ENCODE measurements at places on chromosomes 12 and 14. TPM values are rescaled to one million over a fixed set of nuclear protein-coding genes. Genes with fewer than 3 reads are reported as not detected.

- peak; percentile 82 for DNase-seq
These were observed 113.7 kb downstream of the DUSP6 start for GRCh38 chr12:89238593-89238992.

DNA sequence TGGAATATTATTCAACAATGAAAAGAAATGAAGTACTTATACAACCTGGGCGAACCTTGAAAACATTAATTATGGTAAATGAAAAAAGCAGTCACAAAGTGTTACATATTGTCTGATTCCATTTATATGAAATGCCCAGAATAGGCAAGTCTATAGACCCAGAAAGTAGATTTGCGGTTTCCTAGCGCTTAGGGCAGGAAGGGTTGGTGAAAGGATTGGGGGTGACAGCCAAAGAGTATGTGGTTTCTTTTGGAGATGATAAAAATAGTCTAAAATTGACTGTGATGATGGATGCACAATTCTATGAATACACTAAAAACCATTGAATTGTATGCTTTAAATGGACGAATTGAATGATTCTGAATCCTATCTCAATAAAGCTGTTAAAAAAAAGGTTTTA lies 55.8 kb downstream of the RESF1 start:
- no peak for DNase-seq

- no peak for DNase-seq
These were observed 153.4 kb downstream of the DPF3 start for GRCh38 chr14:72740504-72740961.

DNA sequence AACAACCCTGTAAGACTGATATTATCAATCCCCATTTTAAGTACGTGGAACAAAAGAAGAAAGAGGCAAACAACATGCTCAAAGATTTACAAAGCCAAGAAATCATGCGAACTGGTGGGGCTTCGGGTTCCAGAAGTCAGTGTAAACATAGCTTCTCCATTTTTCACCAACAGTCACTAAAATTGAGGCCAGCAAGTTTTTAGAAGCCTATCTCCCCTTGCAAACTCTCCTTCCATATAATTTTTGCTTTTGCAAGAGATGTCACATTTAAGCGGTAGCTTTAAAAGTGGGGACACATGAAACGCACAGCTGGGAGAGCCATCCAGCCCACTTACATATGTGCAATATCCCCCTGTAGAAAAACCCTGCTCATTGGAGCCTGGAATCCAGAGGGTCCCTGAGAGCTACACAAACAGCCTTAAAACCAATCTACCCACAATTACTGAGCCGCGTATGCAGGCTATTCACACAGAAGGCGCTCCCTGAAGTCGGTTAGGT lies 797 bp downstream of the SLC11A2 start:
- DNase-seq = no peak

- no peak for DNase-seq
These were observed 266.4 kb upstream of the CAND1 start for GRCh38 chr12:67002720-67003119.

GRCh38 chr14:101365329-101366158 lies 195.8 kb upstream of the DIO3 start:
- DNase-seq = no peak

- peak; percentile 36 for DNase-seq
These were observed at the start of gene GALC for GRCh38 chr14:87992718-87993628. Gene GALC, minus strand, starts transcription at chr14:87993182. Its CDS starts 18 bp downstream, at chr14:87993164.

DNA sequence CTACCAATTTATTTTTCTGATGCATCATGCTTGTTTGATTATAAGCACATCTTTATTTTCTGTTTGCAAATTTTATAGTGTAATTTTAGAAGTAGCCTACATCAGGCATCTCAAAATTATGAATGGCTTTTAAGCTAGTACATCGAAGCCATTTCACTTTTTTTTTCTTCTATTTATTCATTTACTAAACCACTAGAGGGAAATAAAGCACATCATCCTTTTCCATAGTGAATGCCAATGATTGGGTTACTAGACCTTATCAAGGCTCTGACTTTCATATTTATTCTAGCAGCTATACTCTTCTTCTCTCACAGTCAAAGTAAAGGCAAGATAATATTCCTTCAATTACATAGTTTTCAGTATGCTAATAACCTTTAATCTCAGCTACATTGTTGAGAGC lies 736.4 kb upstream of the LRFN5 start:
- DNase-seq = no peak

DNA sequence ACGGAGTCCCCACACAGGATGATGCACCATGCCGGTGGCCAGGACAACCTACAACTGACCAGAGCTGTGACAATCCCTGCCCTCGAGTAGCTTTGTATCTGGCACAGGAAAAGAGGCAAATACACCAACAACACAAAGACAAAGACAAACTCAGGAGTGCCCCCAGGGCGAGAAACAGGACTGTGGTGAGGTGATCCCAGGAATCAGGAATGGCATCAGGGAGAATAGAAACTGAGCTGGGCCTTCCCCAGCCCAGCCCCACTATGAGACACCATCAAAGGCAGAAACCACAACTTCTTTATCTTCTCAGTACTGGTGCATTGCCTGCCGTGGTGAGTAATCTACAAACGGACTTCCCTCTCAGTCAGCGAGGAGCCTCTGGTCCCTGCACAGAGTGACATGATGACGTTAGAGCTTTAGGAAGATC lies 157.7 kb downstream of the TTC7B start:
- DNase-seq = no peak

GRCh38 chr12:69019082-69019481 lies 86.1 kb upstream of the CPM start:
- DNase-seq = no peak

DNA sequence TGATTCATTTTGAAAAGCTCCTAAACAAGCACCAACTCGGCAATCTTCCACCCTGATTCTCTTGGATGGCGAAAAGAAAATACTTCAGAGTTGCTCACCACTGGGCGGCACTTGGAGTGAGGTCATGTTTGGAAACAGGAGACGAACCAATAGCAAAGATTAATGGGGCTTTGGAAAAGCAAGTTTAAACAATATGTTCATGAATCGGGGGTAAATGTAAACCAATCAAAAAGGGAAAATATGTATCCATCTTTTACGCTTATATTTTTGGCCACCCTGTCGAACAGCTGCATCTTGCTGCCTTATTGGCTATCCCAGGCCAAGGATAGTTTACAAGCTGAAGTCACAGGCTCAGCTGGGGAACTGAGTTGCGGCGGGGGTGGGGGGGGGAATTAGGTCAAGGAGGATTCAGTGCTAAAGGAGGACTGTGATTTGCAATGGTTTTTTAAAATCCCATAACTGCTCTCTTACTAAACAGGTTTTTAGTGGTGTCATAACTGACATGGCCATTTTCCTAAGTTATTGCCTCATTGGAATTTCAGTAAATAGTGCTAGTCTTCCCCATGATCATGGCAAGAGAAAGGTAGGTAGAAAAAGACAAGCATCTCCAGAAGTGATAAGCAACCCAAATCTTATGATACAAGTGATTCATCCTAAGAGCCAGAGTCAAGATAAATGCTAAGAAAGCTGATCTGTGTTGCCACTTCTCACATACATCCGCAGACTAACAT lies 210.6 kb downstream of the PHLDA1 start:
- DNase-seq = no peak

DNA sequence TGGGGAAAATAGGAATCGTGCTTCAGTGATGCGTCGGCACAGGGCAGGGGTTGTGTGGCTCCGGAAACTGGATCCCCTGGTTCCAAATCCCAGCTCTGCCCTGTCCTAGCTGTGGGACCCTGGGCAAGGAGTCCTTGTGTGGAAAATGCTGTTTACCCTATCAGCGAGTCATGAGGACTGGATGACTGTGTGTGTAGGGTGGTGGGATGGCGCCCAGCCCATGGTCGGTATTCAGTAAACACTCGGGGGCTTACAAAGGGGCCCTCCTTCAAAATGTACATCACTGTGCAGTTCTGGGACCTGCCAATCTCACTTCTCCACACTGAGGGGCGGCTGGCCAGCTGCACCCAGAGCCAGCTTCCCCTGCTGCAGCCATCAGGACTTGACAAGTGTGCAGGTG lies 24.4 kb downstream of the BRI3BP start:
- DNase-seq = no peak

DNA sequence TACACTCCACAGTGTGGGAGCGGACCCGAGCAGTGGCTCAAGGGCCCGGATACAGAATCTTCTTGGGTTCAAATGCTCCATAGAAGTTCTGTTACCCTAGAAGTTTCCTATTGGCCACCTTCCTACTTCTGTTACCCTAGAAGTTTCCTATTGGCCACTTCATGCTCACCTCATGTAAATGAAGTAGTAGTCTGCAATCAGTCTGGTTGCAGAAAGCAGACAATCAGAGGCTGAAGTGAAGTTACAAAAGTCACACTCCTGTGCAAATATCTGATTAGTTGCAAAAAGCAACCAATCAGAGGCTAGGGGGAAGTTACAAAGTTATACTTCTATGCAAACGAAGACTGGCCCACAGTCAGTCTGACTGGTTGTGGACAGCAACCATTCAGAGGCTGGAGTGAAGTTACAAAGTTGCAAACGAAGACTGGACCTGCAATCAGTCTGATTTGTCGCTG lies 77.8 kb upstream of the CPNE8 start:
- no peak for DNase-seq

HOXC13 gene
- total RNA-seq = not detected

P2RX7 gene
- 4.2 TPM for total RNA-seq

BCL11B gene
- total RNA-seq = not detected

SCNN1A gene
- total RNA-seq = 0.24 TPM

DBX2 gene
- not detected for total RNA-seq
